ENCODE measurements at places on chromosomes 3 and 15.

DNA sequence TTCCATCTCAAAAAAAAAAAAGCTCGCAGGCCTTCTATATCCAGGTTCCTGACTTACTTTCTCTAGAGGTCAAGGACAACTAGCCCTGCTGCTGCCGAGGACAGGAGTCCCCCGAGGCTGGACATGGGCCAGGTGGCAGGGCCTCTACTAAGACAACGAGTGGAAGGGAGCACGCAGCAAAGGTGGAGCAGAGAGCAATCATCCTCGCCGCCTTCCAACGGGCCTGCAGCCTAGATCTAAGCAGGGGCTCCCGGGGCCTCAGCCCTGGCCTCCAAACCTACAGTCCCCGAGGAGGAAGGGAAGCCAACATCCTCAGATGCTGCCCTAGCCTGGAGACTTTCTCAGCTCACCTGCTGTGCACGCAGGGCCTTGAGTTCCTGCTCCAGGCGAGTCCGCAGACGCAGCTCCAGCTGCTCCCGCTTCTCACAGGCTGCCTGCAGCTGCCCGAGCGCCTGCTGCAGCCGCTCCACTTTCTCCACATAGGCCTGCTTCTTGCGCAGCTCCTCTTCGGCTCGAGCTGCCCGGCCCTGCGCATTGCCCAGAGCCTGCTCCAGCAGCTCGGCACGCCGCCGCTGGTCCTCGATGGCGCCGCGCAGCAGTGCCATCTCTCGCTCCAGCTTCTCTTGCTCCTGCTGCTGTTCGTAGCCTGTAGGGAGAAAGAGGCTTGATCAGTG lies 12.9 kb downstream of the AMOTL2 start:
- DNase-seq, result no peak

GRCh38 chr15:88497109-88497765 lies 29.7 kb downstream of the MRPS11 start:
- DNase-seq, result no peak

GRCh38 chr3:53231532-53232511 lies 24.0 kb downstream of the TKT start:
- no peak for DNase-seq

GRCh38 chr15:75677465-75678323 lies 30.0 kb downstream of the SNX33 start:
- no peak for DNase-seq

DNA sequence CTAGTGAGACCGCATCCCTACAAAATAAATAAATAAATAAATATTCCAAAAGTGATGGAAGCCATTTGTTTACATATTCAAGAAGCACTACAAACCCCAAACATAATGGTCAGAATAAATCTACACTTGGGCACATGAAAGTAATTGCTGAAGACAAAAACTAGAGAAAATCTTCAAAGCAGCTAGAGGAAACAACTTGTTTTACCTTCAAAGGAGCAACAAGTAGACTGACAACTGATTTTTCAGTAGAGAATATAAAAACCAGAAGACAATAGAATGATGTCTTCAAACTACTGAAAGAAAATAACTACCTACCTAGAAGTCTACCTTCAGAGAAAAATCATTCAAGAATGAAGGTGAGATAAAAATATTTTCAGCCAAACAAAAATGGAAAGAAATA lies 89.4 kb downstream of the TPRA1 start:
- no peak for DNase-seq

GRCh38 chr3:38151667-38152265 lies 13.3 kb downstream of the MYD88 start:
- no peak for DNase-seq

DNA sequence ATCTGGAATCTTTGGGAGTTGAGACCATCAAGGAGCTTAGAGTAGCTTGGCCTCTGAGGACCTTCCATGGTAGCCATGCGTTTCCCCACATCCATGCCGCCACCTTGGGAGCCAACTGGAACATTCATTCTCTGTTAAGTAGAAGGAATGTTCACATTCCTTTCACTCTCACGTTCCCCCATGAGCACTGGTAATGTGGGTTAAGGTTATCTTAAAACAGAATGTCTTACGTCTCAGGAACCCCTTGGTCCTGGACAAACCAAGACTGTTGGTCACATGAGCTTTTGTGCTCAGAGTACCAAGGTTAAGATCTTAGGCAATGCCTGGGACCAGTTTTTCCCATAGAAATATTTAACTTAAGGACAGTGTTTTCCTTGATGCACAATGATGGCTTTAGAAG lies 211.7 kb upstream of the UBE2E1 start:
- no peak for DNase-seq

DNA sequence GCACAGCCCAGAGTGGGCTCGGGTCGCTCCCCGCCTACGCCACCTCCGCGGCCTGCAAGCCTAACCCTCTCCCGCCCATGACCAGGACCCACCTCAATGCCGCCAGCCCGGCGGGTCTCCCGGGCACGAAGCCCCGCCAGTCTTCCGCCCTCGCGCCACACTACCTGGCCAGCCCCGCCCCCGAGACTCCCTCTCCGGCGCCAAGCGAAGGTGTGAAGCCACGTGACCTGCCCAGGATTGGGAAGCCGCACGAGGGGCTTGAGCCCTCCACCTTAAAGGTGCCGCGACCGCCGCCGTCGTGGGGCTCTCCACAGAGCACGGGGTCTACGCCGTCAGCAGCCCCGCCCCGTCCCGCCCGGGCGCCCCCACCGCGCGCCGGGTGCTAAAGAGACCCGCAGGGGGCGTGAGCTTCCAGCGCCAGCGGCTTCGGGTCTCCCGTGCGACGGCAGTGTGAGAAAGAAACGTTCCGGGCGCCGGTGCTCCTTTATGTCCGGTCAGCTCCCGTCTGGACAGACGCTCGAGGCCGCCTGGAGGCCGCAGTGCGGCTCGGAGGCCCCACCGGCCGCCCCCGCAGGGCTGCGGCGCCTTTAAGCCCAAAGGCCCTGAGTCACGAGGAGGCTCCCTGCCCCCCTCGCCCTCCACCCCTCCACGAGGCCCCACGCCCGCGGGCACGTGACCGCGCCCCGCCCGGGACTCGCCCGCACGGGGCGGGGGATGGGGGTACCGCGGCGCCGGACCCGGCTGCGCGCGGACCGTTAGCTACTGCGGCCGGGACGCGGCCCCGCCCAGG lies at the start of gene CPEB1:
CPEB1 (minus strand) TSS at position 319 of the 790 bp plus-strand sequence. CDS start 18,904 bp downstream, outside the sequence.
- peak; percentile 31 for DNase-seq

GRCh38 chr3:156382458-156383346 lies 172.2 kb downstream of the SSR3 start:
- peak; percentile 28 for DNase-seq

DNA sequence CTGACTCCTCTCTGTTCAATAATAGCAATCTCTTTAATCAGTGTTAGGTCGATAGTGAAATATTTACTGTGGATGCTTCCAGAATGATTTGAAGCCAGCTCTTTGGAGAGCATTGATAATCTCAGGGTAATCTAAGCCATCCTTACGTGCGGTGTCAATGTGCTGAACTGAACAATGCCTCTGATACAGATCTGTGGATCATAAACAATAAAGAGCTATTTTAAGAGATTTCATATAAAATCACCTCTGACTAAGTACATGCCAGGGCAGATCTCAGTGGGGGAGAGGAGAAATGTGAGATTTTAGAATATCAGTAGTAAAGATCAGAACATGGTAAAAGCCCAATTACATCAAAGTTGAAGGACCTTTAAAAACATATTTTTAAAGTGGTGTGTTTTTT lies 319.3 kb upstream of the GBE1 start:
- no peak for DNase-seq

GRCh38 chr3:102192575-102192974 lies 242.2 kb upstream of the ZPLD1 start:
- DNase-seq, result no peak

- no peak for DNase-seq
Observed at GRCh38 chr3:121739902-121740301, 9.6 kb downstream of the GOLGB1 start.

DNA sequence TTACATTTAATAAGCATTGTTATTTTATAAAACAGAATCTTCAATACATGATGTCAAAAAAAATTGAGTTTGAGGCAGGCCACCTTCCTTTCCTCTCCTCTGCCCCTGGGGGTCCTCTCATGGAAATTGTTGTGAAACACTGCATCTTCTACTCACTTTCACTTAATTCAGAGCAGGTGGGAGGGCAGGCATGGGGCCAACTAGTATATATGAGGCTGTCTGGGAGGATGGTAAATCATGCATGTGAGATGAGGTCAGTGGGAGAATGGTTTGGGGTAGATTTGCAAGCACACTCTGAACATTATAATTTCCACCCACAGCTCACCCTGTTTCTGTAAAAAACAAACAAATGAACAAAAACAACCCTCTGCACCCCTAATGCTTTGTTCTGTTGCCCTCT lies 10.4 kb upstream of the CCDC14 start:
- DNase-seq, result no peak

DNA sequence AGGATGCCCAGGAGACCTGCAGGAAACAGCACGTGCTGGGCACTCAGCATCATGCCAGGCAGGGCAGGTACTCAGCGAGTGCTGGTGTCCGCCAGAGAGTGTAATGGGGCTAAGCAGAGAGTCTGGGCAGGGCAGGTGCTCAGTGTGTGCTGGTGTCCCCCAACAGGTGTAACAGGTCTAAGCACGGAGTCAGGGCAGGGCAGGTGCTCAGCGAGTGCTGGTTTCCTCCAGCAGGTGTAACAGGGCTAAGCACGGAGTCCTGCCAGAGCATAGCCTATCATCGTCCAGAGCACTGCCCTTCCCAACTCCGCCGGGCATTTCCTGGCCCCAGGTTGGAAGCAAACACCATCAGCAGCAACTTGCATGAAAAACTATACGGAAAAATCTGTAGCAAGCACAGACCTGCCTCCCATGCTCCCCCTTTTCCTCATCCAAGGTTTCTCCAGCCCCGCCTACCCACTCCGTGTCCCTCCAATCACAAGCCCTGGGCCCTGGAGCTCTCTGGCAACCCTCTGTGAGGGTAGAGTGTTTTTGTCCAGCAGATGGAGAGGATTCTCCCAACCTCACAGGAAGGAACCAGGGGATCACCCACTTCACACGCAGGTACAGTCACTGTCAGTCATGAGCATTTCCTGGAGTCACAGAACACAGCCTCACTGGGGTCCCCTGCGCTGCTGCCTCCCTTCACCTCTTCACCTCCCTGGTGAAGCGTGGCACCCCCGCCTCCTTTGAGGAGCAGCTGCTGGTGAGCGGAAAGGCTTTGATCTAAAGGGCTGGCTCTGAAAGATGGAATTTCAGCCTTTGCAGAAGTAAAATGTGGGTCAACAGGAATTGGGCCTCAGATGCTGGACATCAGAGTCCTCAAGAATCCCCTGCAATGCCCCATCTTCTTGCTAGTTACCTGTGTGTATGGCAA lies 302.5 kb downstream of the OCA2 start:
- no peak for DNase-seq

DNA sequence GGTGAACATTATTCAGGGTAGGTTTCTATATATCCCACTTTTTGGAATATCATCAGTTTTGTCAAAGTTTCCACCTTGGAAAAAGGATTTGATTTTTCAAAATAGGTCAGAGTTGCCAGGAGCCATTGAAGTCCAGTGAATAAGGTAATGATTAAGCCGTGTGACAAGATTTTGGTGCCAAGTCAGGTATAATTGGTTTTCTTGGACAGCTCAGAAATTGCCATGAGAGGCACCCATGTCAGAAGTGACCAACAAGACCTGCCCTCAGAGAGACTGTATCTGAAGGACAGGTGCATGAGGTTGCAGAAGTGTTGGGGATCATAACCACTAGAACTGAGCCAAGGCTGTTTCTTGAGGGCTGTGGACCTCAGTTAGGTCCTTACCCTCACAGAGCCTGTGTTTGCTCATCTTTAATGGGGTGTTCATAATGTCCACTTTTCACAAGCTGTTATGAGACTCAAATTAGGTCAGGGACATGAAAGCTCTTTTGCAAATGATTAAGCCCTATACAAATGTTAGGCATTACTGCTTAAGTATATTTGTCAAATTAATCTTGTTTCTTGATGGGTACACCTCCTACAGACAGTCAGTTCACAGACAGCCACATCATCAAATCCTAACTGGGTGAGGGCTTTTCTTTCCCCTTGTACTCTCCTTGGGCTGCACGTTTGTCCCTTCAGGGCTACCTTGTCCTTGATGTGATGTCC lies 32.3 kb downstream of the CASR start:
- no peak for DNase-seq

DNA sequence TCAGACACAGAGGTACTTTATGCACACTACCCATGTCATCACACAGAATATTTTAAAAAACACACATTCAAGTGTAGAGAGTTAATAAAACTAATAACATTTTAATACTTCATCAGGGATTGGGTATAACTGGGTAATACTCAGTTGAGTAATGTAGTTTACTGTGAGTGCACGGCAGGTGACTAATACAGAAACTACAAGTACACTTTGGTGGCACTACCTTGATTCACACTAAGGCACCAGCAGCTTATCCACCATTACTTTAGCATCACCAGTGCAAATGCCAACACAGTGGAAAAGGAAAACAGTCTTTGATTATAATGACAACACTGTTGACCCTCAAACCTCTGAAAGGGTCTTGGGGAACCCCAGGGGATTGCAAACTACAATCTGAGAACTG lies 33.6 kb downstream of the ZNF280D start:
- DNase-seq, result no peak

GRCh38 chr3:30539772-30540171 lies 66.6 kb upstream of the TGFBR2 start:
- DNase-seq, result no peak

GRCh38 chr3:127488740-127489139 lies 101.8 kb downstream of the TPRA1 start:
- DNase-seq, result no peak

DNA sequence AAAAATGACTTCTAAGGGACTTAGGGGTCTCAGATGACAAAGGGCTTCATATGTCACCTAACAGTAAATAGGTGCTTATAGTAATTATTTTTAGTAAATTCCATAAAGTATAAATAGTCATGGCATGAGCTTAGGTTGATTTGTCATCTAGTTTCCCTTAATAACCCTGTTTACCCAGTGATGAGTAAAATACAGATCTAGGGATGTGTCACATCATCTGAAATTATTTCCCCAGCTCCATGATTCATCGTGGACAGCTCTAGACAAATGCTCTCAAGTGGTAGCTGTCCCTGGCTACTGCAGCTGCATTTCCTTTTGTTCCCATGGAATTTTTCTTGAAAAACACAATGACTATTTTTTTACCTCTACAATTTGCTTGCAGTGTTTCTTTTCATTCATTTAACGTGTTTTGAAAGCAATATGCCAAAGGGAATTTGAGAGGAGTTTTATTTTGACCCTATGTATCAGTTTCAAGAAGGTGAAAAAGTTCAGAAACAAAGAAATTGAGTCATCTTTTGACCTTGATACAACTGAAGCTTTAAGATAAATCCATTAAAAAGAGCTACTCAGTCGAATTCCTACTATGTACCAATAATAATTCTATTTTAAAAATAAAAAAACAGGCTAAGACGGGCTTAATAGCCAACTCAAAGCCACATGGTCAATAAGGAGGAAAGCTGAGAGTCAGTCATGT lies 241.6 kb downstream of the KCNMB2 start:
- no peak for DNase-seq

DNA sequence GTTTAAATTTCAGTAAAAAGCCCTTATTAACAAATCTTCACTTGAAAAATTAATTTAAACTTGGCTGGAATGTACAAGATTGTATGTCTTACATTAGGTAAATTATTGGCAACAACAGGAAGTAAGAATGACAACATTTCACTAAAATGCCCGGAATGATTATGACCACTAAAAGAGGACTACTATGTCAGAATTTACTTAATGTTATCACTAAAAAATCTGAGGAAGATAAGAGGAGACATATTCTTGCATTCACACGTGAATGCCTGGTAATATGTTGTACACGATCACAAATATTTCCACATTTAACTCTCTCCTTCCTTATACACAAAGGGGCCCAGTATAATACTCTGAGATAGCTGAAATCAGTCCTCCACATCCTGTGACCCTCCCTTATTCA lies 29.7 kb downstream of the VGLL3 start:
- DNase-seq, result no peak

- no peak for DNase-seq
Observed at GRCh38 chr15:99504071-99504822, 61.5 kb upstream of the MEF2A start.

Data from activated CD4-positive, alpha-beta T cell treated with anti-CD3 and anti-CD28 coated beads, Interleukin-2, amount 50 U/mL, for 48 hours (primary cell).